CD4-positive, alpha-beta T cell treated with Interleukin-4 for 4 hours (primary cell): ENCODE measurements at places on chromosomes 1 and 21.

DNA sequence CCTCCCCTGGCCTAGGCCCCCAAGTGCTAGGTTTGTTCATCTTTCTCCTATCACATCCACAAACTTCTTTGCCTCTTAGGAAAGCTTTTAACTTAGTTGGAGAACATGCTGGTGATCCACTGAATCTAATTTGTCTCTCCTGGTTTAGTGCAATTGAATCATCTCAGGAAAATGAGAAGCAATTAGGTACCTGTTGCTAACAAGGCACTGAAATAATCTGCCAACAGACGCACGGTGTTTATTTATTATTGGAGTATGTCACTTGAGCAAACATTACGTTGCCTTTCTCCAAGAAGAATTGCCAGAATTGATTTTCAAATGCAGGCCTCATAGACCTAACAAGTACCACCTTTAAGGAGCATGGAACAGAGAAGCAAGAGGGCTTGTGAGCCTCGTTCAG lies 309.4 kb downstream of the NFIA start:
- no peak for DNase-seq

DNA sequence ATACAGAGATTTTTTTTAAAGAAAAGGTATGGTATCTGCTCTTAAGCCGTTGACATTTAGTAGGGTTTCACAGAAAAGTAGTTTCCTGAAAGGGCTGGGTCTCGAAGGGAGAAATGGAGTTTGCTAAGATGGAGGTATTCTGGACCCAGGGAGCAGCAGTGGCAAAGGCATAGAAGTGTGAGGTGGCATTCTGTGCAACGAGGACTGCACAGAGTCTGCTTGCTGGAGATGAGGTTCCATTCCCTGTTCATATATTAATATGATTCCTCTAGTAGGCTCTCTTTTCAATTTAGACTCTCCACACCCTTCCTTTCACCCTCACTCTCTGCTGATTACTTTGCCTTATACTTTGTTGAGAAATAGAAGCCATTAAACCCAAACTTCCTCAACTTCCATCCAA lies 38.5 kb upstream of the PODN start:
- no peak for DNase-seq

DNA sequence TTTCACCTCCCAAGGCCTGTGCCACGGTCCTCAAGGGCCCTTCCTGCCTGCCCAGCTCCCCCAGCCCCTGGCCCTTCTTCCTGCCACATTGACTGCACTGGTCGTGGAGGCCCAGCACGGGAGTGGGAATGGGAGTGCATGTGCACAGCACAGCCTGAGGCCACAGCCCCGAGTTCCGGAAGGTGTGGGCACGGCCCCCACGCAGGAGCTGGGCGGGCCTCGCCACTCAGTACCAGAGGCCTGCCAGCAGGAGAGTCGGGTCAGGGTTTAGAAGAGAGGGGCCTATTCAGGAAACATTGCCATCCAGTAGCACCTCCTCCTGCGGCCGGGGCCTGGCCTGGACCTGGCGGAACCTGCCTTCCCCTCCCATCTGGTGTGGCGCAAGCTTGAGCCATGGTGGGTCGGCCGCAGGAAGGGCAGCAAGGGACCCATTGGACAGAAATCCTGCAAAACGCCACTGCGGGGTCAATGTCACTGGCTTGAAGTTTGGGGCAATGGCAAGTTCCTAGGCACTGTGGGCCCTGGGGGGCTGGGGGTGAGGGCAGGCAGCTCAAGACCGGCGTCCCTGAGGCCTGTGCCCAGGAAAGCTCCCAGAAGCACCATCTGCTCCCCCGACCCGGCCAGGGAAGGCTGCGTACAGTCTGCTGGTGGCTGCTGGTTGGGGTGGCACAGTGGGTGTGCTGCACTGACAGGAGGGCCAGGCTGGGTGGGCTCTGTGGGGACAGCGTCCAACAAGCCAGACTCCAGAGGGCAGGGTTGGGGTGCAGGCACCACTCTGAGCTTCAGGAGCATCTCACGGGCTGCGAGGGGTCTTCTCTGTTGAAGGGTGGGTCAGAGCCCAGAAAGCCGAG lies 1.8 kb upstream of the TMEM52 start:
- DNase-seq: no peak

DNA sequence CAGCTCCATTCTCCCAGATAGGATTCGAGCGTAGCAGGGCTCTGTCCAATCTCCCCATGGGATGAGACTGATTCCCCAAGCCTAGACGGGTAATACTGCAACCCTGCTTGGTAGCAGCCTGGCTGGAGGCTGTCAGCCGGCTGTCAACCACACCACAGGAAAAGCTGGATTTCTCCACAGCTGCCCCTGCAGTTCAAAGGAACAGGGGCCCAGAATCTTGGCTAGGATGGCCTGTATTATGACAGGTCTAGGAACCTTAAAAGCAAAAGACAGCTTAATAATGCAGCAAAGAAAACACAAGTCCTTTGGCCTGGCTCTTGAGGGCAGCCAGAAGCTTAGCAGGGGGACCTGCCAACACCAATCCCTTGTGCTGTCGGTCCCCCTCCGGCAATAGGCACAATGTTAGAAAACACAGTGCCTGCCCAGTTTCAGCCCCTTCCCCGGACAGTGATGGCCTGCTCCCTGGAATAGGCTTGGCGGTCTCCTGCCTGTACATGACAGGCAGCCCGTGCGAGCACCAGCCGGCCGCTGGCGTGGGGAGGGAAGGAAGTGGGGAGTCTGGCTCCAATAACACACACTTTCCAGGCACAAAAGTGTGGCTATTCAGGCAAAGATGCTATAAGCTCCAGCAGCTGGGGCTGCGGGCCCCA lies 90.5 kb downstream of the TRABD2B start:
- DNase-seq: no peak

- DNase-seq: no peak
Measured at GRCh38 chr1:26274801-26275425, 5.0 kb upstream of the SH3BGRL3 start.

GRCh38 chr1:247962911-247963588 lies 2.0 kb upstream of the OR2AK2 start:
- no peak for DNase-seq

- peak; percentile 10 for DNase-seq
Measured at GRCh38 chr1:62912028-62912638, 128.2 kb downstream of the ATG4C start.

GRCh38 chr1:89989799-89990198 lies 5.1 kb upstream of the ZNF326 start:
- no peak for DNase-seq

GRCh38 chr21:28683982-28684752 lies 308.5 kb downstream of the LTN1 start:
- no peak for DNase-seq

GRCh38 chr1:98177751-98178150 lies 256.9 kb upstream of the DPYD start:
- DNase-seq: no peak
